ENCODE measurements at places on chromosomes 13 and 19. TPM values are rescaled to one million over a fixed set of nuclear protein-coding genes. Genes with fewer than 3 reads are reported as not detected.

The ZNF567 gene
- total RNA-seq, result 2.3 TPM

The PRODH2 gene
- not detected for total RNA-seq

The KCTD4 gene
- total RNA-seq, result not detected

The SULT2B1 gene
- total RNA-seq, result 245 TPM

The HSH2D gene
- total RNA-seq, result 1.3 TPM

The ANKRD24 gene
- total RNA-seq, result 0.08 TPM

The CEACAM16 gene
- not detected for total RNA-seq

The UPK1A gene
- total RNA-seq, result 3.8 TPM

The AMER2 gene
- not detected for total RNA-seq

The ZNF574 gene
- total RNA-seq, result 9.7 TPM

The ZNF813 gene
- total RNA-seq, result 1.9 TPM

The SERPINE3 gene
- total RNA-seq, result not detected

The ZNF430 gene
- total RNA-seq, result 9.9 TPM

The GNG7 gene
- total RNA-seq, result 0.68 TPM

The ZNF772 gene
- 4.5 TPM for total RNA-seq

The CAPS gene
- 2.7 TPM for total RNA-seq

The SLC17A7 gene
- not detected for total RNA-seq

The ZNF541 gene
- total RNA-seq, result 0.08 TPM

The SHC2 gene
- total RNA-seq, result 1.7 TPM

The ZNF625 gene
- total RNA-seq, result 1.8 TPM

The UBL3 gene
- 22.4 TPM for total RNA-seq

Data from esophagus mucosa (tissue), 1 donor.